ENCODE measurements at places on chromosomes 16 and 17.

GRCh38 chr17:74608511-74608910 is 15.0 kb downstream of the CD300E start:
- no peak for DNase-seq

DNA sequence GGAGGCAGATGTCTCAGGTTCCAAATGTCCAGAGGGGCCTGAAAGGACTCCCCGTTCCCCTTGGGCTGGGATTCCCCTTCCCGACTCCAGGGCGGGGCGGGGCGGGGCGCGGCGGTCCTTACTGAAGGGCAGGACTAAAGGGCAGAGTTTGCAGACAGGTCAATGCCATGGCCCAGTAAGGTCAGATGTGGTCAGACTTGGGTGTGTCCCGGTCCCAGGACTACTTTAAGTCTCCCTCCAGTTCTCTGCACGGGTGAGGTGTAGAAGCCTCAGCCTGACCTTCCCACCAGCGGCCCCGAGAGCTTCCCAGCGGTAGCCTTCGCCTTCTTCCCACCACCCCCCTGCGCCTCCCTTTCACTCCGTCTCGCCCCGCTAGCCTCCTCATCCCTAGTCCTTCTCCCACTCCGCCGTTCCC is 532 bp downstream of the KDM6B start:
- no peak for DNase-seq

GRCh38 chr17:57490111-57490845 is 234.0 kb downstream of the MSI2 start:
- DNase-seq = no peak

- no peak for DNase-seq
Observed at GRCh38 chr16:81798311-81799137, 19.4 kb downstream of the PLCG2 start.

DNA sequence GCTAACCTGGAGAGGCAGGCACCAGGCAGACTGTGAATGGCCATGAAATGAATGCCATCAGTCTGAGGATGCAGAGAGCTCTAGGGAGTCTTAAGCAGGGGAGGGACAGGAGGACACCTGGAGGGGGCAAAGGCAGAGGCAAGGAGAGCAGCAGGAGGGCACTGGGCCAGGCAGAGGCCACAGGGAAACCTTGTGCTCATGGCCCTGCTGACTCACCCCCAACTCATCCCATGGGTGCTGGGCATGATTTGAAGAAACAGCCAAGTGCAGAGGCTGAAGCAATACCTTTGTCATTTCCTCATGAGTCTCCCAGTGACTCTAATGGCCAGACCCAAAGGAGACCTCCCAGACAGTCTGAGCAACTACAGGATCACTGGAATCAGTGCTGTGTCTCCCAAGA is 141.4 kb downstream of the TMEM132E start:
- DNase-seq = no peak

DNA sequence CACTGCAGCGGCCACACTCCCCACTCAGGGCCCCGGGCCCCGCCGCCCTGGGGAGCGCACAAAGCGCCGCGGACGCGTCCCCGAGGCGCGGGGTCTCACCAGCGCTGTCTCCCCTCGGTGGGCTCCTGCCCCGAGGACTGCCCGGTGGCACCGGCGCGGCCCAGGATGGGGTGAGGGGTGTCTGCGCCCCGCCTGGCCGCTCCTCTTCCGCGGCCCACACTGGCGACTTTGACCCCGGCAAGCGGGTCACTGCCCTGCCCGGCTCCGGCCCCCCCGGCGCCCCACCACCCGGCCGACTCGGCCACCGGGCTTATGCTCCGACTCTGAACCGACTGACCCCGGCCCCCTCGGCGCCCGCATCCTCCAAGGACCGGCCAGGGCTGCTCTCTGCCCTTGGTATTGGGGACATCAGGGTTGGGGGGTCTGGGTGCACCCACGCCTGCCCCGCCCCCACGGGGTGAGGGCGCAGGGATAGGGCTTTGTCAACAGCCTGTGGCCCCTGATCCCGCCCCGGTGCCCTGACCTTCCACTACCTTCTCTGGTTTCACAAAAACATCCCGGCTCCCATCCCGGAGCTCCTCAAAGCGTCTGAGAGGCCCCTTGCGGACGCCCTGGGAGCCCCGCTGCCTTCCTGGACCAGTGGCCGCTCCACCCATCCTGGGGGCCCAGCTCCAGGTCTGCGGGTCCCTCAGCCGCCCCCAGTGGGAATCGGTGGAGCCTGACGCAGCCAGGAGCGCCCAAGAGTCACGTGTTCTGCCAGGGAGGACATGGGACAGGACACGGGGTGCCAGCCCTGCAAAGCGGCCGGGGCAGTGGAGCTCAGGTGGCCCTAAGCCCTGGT is 829 bp downstream of the GCGR start:
- DNase-seq = no peak

DNA sequence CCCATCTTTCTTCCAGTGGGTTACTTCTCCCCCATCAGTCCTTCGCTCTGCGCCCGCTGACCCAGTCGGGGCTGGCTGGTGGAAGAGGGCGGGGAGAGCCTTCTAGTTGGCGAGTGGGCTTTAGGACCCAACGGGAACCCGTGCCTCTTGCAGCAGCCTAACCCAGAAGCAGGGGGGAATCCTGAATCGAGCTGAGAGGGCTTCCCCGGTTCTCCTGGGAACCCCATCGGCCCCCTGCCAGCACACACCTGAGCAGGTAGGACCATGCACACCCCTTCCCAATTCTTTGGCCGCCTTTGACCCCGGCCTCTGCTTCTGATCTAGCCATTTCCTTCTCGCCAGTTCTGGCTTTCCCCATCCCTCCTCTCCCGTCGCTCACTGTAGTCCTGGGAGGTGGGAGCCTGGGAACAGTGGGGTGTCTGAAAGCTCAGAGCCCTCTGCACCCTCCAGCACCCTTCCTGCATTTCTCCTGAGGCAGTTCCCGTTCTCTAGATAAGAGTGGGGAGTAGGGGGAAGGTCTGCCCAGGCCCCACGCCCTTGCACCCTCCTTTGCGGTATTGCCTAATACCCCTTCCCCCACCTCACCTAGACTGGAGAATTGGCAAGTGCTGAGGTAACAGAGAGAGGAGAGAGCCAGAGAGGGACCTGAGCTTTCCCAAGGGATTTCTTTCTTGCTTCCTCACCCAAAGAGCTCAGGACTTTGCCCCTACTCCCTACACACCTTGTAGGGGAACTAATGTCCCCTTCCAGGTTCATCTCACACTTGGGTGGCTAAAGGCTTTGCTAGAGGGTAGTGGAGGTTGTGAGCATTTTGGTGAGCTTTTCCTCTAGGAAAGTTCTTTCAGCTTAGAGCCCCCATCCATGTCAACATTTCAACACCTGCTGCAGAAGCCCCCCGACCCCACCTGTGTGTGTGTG is at the start of gene RARA:
TSS of gene RARA (plus strand) at position 150 of the 918 bp plus-strand sequence. CDS start 22,039 bp downstream, outside the sequence.
- no peak for DNase-seq

DNA sequence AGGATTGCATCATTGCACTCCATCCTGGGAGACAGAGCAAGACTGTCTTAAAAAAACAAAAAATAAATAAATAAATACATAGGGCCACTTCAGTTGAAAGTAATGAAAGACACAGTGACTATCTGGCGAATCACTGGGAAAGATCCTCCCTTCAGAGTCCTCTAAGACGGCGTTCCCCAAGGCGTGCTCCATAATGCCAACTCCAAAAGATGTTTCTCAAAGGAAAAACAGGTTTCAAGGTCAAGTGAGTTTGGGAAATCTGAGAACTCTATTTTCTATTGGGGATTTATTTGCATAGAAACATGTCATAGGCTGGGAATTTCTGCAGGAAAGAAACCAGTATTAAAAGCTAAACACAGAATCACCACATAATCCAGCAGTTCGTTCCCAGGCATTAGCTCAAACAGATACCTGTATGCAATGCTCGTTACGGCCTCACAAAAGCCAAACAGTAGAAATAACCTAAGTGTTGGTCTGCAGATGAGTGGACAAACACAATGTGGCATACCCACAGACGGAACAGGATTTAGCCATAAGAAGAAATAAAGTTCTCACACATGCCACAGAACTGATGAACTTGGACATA is 7.9 kb downstream of the KLHDC4 start:
- no peak for DNase-seq

GRCh38 chr16:28260193-28260592 is 32.1 kb upstream of the SBK1 start:
- no peak for DNase-seq

GRCh38 chr16:89257281-89257731 is 39.8 kb downstream of the ZNF778 start:
- DNase-seq = no peak

GRCh38 chr17:59963738-59964481 is 630 bp downstream of the RNFT1 start:
- peak; percentile 13 for DNase-seq

- no peak for DNase-seq
Observed at GRCh38 chr16:57985204-57986181, 14.6 kb upstream of the CNGB1 start.

DNA sequence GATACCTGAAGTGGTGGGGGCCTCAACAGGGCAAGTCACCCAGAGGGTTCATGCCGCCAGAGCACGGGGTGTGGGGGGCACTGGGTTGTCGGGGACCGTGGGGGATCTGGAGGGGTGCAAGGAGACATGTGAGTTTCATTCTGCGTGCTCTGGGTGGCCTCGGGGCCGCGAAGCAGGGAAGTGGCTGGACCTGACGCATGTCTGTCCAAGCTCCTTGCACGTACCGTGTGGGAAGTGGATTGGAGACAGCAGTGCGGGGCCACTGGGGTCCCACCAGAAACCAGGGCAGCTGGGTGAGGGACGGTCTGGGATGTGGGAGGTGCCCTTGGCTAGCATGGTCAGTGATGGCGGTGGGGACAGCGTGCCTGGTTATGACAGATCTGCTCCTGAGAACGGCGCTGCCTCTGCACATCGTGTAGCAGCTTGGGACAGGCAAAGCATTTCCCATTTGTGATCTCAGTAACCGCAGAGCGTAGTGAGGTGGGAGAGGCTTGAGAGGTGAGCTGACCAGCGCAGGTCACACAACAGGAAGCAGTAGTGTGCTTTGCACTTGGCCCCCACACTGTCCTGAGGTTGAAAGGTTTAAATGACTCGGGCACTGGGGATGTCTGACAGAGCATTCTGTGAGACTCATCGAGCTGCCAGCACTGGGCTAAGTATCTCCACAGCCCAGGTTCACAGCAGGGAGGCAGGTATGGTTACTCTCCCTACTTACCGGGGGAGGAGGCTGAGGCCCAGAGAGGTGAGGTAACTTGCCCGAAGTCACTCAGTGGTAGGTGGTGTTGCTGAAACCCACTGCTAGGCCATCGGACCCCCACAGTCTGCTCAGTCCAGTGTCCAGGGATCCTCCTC is 114.4 kb downstream of the SOCS1 start:
- no peak for DNase-seq

- no peak for DNase-seq
Observed at GRCh38 chr16:66936462-66936861, 1.1 kb downstream of the CES2 start.

DNA sequence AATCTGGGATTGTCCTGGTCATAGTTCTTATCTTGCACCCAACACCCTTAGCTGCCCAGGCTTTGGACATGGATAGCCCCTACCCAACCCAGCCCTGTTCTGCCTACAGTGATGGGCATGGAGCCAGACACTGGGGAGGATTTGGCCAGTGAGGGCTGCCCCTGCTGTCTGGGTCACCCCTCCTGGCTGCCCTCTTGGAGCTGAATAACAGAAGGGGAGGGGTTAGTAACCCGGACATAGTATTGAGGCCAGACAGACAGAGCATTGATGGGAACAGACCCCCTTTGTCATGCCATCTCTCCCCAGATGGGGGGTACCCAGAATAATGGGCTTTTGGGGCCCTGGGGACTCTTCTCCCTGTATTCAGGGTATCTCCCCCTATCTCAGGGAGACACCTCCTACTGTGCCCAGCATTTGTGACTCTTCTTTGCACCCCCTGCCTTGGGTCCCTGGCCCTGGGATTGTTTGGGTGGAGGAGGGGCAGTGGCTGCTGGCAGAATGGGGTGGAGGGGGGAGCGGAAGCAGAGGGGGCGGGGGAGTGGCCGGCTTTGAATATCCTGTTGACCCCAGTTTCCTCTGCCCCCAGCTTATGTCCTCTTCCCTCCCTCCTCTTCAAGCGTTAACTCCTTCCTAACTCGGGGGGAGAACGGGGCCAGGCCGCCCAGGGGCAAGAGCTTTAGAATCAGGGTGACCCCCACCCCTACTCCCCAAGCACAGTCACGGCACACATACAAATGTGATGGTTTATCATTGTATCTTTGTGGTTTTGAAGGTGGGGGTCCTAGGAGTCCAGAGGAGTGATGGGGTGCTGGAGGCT is 17.0 kb downstream of the GJD3 start:
- DNase-seq = no peak

DNA sequence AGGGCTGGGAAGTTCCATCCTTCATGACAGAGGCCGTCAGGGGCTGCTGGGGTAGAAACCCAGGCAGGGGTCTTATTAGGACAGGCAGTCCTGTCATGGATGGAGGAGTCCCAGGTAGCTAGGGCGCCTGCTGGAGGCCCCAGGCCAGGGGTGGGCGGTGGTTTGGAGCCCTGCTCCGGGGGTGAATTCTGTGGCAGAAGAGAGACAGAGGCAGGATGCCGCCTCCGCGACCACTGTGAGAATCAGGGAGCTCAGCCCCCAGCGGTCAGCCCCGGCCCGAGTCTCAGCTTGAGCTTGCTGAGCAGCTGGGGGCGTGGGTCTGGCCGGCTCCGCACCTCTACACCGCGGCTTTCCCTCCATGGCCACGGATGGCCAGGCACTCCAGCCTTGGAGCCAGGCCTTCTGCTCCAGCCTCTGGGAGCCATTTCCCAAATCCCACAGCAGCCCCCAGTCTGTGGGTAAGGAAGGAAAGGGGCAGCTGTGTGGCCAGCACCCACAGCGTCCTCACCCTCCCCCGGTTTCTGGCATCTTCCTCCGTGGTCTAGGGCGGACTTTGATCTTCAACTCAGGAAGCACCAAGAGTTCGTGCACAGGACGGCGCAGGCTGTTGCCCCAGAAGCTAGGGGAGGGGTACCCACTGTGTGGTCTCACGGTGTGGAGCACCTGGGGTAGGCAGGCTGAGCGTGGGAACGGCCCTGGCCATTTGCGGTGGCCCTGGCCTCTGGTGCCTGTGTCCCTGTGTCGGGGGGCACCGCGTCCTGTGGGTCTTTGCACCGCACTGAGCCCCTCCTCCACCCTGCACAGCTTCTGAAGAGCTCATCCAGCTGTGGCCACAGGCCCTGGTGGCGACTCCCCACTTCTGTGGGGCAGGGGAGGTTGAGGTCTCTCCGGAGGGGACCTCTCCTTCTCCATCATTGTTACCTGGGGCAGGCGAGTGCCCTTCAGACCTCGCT is 14.1 kb downstream of the CD7 start:
- no peak for DNase-seq

GRCh38 chr17:41496803-41497484 is 7.2 kb upstream of the KRT36 start:
- DNase-seq = peak; percentile 5
